Effector memory CD4-positive, alpha-beta T cell (primary cell): ENCODE measurements at places on chromosomes 12 and 14.

- no peak for DNase-seq
Observed at GRCh38 chr14:22202313-22202712, 386.7 kb downstream of the DAD1 start.

- no peak for DNase-seq
Observed at GRCh38 chr12:132543298-132544079, 53.5 kb downstream of the FBRSL1 start.

- DNase-seq, result no peak
Observed at GRCh38 chr12:115194857-115195256, 510.9 kb upstream of the TBX3 start.

DNA sequence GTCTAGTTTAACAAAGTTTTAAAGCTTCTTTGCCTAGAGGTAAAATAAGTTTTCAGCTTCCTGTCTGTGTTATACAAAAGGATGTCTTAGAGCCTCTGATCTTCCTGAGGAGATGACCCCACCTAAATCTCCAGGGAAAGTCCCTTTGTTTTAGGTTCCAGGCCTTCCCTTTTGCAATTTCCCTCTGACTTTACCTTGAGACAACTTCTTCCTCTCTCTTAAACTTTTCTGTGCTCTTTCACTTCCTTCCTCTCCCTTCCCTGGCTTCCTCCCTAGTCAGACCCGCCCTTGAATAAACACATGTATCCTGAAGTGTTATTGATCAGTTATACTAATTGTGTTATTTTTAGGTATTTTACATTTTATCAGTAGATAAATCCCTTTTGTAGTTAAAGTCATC lies 134.8 kb downstream of the DYRK2 start:
- DNase-seq, result no peak

- DNase-seq, result no peak
Observed at GRCh38 chr12:52573743-52574142, at the start of gene KRT74. Gene KRT74 (minus strand): TSS chr12:52573843. CDS start chr12:52573777, 66 bp downstream.

- no peak for DNase-seq
Observed at GRCh38 chr12:121259074-121259473, 37.4 kb downstream of the CAMKK2 start.

- no peak for DNase-seq
Observed at GRCh38 chr14:63435838-63436237, 107.3 kb downstream of the PPP2R5E start.

GRCh38 chr14:54570631-54571415 lies 3.9 kb downstream of the SAMD4A start:
- no peak for DNase-seq

GRCh38 chr12:108568338-108569154 lies 6.2 kb downstream of the ISCU start:
- peak; percentile 20 for DNase-seq

DNA sequence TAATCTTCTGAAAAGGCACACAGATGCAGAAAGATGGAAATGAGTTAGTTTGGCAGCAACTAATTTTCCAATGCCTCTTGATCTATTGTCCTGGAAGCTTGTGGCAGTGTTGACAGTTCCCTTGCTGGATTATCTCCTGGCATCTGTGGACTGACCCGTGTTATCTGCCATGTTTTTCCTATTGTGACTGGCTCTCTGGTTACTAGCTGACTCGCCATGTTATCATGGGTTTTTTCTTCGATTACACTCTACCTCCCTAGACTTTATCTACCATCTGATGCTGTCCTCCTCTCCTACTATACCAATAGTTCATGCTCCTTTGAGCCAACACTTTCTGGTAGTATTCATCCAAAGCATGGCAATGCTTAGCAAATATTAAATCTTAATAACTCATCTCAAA lies 63.3 kb upstream of the FLRT2 start:
- no peak for DNase-seq

GRCh38 chr14:81415781-81416180 lies 15.7 kb upstream of the STON2 start:
- DNase-seq, result no peak

DNA sequence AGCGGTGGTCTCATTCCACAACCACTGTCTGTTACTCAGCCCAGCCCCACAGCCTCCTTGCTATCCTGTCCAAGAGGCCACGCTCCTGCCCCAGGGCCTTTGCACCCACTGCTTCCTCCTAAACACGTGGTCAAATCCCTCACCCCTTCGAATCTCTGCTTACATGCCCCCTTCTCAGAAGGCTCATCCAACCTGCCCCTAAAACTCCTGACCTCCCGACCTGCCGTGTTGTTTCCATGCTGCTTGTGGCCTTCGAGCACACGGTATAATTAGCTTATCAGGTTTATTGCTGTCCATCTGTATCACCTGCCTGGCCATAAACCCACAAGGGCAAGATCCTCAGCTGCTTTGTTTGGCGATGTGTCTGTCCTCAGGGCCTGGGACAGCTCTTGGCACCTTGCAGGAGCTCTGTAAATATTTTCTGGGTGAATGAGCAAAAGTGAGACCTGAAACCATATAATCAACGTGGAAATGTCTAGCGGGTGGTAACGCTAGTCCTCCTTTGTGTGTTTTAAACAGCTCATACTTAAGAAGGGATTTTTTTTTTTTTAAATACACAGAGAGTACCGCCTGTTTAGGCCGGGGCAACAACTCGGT lies 36.0 kb downstream of the SCARB1 start:
- no peak for DNase-seq

GRCh38 chr12:48716493-48717251 lies at the start of gene CCNT1:
Gene CCNT1 (minus strand): TSS chr12:48716707. CDS start chr12:48716675, 32 bp downstream.
- peak; percentile 99 for DNase-seq
